ENCODE measurements at places on chromosomes 2 and 18. TPM values are rescaled to one million over a fixed set of nuclear protein-coding genes. Genes with fewer than 3 reads are reported as not detected.

KCNG3 gene
- total RNA-seq, result not detected

PCGF1 gene
- total RNA-seq, result 21.6 TPM

PID1 gene
- total RNA-seq, result 33.8 TPM

RNF144A gene
- total RNA-seq, result 9.4 TPM

MAP3K19 gene
- total RNA-seq, result not detected

ASAP2 gene
- 31.3 TPM for total RNA-seq

DNA sequence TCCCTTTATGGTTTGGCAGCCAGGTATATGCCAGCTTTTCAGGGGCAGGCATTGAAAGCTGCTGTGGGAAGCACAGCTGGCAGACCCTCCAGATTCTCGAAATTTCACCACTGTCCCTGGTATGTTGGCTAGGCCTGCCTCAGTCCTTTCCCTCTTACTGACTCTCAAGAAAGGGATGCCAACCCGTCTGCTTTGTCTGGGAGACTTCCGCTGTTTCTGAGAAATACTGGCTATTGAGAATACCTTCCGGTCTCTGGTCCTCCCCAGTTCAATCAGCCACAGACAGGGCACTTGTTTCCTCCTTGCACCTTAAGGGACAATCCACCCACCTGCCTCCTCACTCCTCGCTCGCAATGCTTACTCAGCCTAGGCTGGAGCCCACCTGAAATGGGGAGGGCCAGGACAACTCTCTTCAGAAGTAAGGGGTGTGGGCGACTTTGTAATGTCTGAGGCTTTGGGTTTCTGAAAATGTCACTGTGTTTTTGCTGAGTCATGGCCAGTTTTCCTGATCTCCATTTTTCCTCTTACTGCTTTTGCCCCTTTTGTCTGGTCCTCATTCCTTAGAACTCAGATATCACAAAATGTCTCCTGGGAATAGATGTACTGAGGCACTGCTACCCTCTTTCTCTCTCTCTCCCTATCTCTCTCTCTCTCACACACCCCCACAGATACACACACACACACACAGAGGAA lies 571.1 kb downstream of the TNS1 start:
- no peak for DNase-seq

GRCh38 chr2:148651972-148652371 lies 7.4 kb downstream of the EPC2 start:
- no peak for DNase-seq

DNA sequence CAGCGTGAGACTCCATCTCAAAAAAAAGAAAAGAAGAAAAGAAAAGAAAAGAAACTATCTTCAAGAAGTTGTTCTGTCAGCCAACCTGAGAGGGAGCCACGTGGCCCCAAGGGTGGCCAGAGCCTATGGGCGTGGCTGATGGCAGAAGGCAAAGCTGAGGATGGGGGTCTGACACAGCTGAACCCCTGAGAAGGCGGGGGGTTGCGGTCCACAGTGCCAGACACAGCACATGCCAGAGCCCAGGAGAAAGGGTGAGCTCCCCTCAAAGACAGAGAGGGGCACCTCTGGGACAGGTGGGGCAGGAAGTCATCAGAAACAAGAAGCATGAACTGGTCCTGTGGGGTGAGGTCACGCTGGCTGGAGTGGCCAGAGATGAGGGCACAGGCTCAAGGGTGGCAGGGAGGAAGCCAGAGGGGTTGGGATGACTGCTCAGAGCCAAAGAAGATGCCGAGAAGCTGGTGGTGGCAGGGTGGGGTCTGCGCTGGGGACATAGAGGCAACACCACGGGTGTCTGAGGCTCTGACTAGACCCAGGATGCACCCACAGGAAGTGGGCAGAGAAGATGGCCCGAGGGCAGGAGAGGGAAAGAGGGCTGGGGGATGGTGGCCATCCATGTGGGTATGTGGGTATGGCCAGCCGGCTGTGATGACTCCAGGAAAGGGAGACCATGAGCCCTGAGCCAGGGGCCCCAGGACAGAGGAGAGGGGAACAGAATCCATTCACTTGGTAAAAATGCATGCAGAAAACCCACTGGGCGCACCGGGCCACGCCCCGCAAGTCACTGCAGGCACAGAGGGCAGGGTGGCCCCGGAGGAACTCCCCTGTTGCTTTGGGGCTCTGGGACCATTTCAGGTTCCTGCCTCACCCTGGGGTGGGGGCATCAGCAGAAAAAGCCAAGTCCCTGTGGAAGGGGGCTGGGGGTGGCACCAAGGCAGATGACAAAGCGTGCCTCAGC lies 8.4 kb downstream of the KIF1A start:
- peak; percentile 71 for DNase-seq

GRCh38 chr18:9734189-9734588 lies 26.1 kb downstream of the RAB31 start:
- no peak for DNase-seq

DNA sequence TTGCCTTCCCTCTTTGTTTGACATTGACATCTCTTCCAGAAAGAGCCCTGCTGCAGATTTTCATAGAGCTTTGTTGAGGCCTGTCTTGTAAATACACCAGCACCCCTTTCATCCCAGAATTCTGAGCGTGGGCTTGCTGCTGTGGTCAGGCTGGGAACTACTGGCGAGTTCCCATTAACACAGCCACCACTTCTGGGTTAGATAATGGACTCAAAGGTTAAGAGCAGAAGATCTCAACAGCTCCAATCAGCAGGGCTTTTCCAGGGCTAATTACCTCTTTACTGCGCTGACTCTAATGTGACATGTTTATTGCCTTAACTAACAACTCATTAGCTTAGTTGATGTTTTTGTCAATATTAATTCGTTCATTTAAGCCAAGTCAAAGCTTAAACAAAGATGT lies 235.9 kb upstream of the BOD1L2 start:
- no peak for DNase-seq

- no peak for DNase-seq
Measured at GRCh38 chr2:96767135-96767871, 6.6 kb downstream of the CNNM4 start.

GRCh38 chr2:24657818-24658217 lies 135.4 kb downstream of the PTRHD1 start:
- DNase-seq, result no peak

DNA sequence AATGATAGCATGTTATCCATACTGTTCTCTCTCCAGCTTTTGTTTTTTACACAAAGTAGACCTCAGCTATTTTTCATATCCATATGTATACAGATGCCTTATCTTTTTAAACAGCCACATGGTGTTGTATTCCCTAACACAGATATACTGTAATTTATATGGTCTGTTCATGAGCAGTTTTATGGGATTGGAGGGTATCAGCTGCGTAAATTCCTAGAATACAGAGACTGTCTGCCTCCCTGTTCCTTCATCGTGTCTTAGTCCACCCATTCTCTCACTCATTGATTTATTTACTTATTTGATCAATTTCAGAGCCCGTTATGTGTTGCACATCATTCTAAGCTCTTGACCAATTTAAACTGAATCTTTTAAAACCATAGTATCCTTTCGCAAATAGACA lies 80.6 kb downstream of the GATA6 start:
- no peak for DNase-seq

DNA sequence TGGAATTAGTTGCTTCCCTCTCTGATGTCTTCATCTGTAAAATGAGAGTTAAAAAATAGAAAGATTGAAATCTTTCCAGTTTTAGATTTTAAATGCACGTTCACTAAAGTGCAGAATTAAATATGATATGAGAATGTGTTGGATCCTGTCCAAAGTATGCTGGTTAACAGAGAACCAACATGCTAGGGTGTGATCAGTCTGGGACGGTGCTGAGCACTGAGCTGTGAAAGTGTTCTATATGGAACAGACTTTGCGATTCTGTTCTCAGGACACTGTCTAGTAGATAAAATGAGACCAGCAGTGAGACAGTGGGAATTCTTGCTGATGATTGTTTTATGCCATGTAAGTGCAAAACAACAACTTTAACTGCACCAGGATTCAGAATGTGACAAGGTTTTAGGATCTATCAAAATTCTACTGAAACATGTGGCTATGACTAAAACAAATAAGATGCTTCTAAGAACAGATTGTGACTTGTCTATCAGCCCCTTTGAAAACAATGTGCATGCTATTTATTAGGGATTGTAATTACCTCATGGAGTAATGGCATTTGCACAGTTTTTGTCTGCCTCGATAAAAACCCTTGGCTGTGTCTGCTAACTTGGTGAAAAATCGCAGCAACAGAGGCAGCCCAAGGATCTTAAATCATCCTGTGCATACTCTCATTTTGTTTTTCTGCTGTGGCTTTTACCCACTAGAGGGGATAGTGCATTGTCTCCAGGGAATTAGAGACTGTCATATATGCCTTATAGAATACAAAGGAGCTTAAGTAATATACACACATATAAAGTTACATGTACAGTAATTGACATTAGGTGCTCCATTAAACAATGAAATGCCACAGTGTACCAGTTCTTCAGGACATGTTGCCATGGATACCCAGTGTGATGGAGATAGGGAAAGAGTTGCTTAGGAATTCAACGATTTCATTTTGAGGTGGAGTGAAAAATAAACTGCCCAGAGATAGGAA lies 55.1 kb downstream of the MAP3K20 start:
- DNase-seq, result no peak

DNA sequence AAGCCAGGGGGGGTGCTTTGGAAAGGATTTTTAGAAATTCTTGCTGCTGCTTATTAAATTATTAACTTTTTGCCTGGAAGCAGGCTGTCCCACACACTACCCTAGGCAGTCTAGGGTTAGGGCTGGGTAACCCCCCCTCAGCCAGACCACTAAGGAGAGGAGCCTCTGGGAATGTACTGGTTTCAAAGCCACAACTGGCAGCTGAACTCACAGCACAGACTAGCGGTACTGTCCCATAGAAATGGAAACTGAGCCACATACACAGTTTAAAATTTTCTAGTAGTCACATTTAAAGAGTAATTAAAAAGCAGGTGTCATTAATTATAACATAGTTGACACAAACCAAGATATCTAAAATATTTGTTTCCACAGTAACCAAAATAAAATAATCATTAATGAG lies 50.1 kb downstream of the SPRED2 start:
- no peak for DNase-seq

DNA sequence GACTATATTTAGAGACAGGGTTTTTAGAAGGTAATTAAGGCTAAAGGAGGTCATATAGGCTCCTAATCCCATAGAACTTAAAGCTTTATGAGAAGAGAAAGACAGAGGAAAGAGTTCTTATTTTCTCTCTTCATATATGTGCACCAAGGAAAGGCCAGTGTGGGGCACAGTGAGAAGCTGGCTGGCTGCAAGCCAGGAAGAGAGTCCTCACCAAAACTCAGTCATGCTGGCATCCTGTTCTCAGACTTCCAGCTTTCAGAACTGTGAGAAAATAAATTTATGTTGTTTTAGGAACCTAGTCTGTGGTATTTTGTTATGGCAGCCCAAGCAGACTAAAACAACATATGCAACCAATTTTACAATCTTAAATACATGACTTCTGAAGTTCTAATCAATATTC lies 31.5 kb upstream of the ATIC start:
- no peak for DNase-seq

DNA sequence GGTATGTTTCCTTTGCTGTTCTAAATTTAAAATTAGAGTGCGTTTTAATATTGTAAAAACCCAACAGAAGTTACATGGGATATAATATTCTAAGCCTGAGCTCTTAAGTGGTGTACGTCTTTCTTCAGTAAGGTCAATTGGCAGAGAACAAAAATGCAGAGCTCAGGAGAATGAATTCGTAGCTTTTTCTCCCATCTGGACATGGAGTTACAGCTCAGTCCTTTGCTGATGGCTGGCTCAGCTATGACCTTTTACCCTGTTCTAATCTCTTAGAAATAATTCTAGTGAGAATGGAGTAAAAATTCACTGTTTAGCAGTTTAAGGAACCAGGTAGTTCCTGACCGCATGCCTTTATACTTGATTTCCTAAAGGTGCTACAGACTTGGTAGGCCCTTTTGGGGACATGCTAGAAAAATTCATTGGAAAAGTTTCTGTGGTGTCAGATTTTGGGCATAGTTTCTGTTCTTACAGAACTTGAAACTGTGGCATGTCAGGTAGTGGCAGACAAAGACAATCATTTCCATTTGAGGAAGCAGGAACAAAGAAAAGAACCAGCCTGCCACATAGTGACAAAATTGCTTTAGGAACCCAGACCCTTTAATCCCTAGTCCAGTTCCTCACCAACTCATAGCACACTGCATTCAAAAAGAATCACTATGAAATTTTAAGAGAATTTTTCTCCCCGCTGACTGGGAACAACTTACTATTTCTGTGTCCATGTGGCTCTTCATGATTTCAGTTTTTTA lies 566.8 kb upstream of the ZNF804A start:
- DNase-seq, result no peak

DNA sequence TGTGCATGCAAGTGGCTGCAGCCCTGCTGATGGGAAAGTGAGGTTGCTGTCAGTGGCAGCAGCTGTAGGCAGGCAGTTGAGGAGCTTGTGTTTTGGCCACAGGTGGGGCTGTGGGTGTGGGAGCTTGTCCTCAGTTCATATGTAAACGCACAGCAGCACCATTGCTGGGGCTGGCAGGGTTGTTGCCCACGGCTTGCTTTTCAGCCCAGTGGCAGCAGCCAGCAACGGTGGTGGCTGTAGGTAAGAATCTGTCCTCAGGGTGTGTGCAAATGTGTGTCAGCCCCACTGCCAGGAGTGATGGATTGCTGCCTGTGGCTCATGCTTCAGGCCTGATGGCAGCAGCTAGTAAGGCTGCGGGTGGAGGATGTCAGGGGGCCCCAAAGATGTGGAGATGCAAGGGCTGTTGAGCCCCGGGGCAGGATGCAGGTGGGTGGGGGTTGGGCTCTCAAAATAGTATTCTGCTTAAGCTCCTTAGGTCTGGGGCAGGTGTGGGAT lies 141.3 kb upstream of the THUMPD2 start:
- no peak for DNase-seq

DNA sequence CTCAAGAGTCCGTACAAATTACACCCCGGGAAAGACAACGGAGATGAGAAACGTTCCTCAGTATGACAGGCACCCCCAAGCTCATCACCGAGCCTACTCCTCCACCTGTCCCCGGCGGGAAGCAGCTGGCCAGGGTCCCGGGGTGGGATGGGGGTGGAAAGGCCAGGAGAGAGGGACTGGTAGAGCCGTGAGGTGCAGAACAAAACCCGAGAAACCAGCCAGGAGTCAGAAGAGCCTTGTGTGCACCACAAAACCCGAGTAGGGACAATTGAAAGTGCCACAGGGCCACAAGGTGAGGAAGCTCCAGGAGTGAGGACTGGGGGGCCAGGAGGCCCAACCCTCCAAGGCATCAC lies 75.5 kb upstream of the SALL3 start:
- DNase-seq, result no peak

- DNase-seq, result no peak
Measured at GRCh38 chr2:69225933-69226332, 161.1 kb downstream of the GFPT1 start.

DNA sequence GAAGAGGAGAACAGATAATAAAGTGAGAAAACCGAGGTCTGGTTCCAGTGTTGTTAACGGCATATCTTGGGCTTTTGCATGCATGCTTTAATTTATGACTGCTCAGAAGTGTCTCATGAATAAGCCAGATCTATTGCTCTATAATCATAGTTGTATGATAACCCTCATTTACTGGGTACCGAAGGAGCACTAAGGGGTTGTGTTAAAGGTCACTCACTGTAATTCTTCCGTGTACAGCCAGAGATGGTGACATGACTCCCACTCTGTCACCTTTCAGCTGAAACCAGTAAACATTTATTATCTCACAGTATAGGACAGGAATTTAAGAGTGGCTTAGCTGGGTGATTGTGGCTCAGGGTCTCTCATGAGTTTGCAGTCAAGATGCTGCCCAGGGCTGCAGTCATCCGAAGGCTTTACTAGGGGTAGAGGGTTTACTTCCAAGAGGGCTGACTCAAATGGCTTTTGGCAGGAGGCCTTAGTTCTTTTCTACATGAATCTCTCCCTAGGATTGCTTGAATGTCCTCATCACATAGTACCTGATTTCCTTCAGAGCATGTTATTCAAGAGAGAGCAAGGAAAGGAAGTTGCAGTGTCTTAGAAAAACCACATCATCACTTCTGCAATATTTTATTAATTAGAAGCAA lies 107.0 kb downstream of the NAB1 start:
- no peak for DNase-seq

GRCh38 chr2:68577183-68577582 lies 66.2 kb upstream of the PROKR1 start:
- DNase-seq, result no peak
